Activated naive CD8-positive, alpha-beta T cell treated with anti-CD3 and anti-CD28 coated beads, Interleukin-2, amount 50 U/mL, for 16 hours (primary cell): ENCODE measurements at places on chromosomes 3 and 15.

DNA sequence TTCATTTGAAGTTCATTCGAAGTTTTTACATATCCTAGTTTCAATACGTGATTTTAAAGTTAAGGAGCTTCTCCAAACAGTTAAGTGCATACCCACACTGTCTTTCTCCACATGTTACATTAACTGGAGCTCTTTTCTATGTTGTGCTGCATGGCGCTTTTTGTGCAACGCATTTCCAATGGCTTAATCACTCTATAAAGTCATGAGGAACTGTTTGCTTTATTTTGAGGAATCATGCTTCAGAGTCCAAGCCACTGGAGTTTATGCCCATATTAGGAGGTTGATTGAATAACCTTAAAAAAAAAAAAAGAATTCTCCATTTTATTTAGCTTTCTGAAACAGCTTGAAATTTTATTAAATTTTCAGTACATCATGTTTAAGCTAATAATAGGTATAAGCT, 109.4 kb upstream of the MBNL1 start:
- DNase-seq: no peak

DNA sequence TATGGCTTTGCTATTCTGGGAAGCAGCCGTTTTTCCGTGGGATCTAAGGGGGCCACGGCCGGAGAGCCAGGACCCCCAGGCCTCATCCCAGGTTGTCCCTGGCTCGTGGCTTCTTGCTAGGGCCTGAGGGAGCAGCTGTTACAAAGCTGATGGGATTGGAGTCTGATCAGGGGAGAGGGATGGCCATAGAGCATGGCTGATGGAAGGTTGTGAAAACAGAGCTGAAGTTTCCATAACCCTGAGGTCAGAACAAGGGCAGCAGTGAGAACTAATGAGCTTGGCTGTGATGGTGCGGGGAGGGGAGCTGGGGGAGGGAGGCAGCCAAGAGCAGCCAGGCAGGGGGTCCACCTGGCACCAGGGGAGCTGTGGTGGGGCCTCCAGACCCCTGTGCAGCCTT, 63.0 kb downstream of the LINGO1 start:
- DNase-seq: no peak

GRCh38 chr3:195106418-195106906, 164.5 kb downstream of the XXYLT1 start:
- peak; percentile 33 for DNase-seq

DNA sequence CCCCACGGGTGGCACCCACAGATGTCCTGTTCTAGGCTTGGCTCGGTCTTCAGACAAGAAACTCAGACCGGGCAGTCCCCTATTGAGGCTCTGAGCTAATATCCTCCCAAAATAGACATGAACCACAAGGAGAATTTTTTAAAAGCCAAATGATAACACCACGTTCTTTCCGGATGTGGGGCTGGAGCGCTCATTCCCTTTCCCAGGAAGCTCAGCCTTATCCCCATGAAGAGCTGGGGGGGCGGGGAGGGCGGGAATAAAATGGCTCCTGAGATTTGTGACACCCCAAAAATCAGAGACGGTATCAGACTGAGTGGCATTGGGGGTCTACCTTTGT, 1.1 kb downstream of the SLC6A1 start:
- DNase-seq: no peak

DNA sequence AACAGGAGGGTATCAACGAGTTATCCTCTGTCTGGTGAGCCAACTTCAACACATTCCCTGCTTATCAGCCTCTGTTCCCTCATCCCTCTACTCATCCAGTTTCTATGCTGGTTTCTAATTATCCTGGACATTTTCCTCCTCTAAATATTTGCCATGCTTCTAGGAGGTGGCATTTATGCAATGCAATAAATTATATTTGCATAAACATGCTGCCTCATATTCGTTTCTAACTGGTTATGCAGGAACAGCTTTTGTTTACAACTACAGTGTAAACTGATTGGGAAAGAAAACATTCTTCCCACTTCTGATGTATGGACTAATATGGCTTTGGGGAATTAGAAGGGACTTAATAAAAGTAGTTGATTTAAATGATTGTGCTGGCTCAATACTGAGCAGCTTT, 122.3 kb downstream of the TFG start:
- DNase-seq: no peak

GRCh38 chr3:42184651-42185443, 81.1 kb downstream of the CCK start:
- DNase-seq: no peak

DNA sequence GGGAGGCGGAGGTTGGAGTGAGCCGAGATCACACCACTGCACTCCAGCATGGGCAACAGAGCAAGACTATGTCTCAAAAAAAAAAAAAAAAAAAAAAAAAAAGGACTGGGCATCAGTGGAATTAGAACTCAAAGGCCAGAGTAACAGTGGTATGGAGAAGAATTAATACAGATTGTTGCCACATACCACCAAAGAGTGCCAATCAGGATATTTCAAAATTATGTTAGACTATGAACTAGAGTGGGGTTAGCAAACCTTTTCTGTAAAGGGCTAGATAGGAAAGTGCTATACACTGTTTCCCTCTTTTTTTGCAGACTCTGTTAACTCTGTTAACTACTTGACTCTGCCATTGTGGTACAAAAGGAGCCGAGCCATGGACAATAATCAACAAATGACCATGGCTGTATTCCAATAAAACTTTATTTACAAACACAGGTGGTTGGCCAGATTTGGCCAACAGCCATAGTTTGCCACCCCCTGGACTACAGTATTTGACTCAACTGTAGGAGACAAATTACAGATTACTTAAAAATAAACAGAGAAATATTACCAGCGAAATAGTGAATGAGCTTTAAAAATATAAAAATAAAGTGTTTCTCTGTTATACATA, 28.6 kb downstream of the DPH3 start:
- DNase-seq: no peak

DNA sequence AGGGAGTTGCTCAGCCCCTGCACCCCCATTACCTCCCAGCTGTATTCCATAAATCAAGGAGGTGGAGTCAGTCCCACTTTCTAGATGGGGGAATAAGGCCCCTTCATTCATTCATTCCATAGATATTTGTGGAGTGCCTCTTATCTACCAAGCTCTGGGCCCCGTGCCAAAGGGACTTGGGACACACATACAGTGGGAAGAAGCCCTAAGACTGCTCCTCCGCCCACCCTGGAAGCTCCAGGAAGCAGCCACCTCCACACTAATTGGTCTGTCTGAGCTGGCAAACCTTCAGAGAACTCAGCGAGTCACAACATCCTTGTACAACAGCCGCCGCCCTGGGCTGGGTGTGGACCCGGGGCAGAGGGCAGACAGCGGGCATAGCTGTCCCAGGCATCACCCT, 6.4 kb downstream of the STRA6 start:
- DNase-seq: no peak

DNA sequence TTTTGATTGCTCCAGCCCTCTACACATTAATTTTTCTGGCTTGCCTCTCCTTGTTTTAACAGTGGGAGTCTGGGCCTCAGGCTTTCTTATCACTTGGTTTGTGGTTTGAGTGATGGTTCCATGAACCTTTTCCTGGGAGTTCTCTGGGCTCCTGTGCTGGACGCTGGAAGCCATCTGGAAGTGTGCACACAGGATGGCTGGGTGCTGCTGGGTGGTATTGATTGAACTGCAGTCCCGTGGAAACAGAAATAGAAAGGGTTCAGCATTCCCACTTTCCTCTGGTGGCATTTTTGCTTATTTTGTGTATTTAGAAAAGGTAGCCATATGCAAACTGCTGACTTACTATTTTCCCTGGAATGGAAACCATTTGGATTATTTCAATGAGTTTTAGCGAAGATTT, 25.6 kb downstream of the MITF start:
- no peak for DNase-seq

DNA sequence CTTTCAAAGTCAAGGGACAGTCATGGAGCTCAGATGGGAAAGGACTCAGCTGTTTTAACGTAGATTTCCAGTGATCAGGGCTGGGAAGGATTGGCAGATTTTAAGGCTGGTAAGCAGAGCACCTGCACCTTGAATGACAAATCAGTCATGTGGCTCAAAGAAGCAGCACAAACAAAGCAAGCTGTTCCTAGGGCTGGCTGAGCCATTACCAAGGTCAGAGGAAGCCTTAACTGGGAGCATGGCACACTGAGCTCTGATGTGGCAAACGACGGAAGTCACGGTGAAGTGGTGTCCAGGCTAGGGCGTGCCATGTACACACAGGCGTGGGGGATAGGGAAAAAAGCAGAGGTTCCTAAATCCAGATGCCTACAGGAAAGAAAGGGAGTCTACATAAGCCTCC, 84.6 kb upstream of the PFN2 start:
- DNase-seq: no peak

- DNase-seq: no peak
Measured at GRCh38 chr15:33008284-33008995, 186.1 kb downstream of the FMN1 start.

DNA sequence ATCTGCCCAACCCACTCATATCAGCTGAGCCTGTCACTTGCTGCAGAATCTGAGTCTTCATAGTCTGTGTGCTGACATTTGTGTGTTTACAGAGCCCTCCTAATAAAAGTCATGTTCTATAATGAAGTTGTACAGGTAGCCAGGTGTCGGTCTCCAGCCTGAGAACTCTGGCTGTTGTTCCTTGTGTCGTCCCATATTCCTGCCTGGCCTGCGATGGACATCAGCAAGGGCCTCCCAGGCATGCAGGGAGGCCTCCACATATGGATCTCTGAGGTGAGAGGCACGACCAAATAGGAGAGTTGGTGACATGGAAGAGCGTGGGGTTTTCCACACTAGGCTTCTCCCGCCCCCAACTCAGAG, 2.9 kb downstream of the VILL start:
- DNase-seq: no peak

DNA sequence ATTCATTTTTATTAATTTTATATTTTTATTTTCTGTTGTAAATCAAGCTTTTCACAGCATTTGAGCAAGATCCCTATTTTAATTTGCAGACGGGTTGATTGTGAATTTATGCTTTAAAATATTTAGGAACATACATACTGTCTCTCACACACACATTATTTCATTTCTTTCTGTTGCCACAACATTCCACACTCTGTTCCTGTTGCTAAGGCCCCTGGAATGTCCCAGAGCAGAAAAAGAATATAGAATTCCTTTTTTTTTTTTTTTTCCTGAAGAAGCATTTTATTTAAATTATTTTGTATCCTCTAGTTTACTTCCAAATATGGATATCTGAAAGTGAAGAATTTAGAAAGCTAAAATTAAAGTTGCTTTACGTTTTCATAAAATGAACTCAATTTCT, 36.8 kb upstream of the SCAANT1 start:
- no peak for DNase-seq

DNA sequence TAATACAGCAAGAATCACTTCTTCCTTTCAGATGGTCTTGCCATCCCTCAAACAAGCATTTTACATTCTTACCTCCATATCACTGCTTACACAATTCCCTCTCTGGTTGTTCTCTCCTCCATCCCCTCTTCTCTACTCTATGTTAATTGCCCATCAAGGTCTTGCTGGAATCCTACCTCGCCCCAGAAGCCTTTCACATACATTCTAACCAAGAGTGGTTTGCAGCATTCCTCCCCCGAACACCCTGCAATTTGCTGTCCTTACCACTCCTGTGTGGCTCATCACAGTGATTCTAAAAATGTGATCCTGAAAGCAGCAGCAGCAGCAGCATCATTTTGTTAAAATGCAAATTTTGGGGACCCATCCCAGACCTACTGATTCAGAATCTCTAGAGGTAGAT, 30.6 kb downstream of the TNIK start:
- DNase-seq: no peak

- DNase-seq: no peak
Measured at GRCh38 chr15:33048255-33048654, 146.3 kb downstream of the FMN1 start.

- DNase-seq: no peak
Measured at GRCh38 chr15:49712846-49713450, 92.1 kb downstream of the DTWD1 start.

DNA sequence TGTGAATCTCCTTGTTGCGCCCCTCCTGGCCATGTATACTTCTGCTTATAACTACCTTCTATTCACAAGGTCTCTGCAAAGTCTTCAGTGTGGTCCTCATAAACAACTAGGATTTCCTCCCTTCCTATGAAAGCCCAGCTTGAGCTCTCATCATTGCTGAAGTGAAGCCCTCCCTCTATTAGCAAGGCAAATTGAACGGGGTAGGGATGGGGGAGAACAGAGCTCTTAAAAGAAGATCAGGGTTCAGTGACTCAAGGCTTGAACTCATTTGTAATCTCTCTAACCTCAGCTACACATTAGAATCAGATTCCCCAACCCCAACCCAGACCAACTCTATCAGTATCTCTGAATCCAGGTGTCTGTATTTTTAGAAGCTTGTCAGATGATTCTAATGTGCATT, 88.3 kb upstream of the ST8SIA2 start:
- no peak for DNase-seq

DNA sequence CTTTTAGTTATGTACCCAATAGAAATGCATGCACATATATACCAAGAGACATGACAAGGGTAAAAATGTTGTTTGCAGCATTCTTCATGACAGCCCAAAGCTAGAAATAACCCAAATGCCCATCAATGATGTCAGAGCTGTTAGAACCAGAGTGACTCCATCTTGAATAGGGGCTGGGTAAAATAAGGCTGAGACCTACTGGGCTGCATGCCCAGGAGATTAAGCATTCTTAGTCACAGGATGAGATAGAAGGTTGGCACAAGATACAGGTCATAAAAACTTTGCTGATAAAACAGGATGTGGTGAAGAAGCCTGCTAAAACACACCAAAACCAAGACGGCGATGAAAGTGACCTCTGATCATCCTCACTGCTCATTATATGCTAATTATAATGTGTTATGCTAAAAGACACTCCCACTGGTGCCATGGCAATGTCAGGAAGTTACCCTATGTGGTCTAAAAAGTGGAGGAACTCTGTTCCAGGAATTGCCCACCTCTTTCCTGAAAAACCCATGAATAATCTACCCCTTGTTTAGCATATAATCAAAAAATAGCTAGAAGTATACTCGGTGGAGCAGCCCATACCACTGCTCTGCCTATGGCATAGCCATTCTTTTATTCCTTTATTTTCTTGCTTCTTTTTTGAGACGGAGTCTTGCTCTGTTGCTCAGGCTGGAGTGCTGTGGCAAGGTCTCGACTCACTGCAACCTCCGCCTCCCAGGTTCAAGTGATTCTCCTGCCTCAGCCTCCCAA, 32.9 kb downstream of the ZBTB11 start:
- DNase-seq: peak; percentile 0

DNA sequence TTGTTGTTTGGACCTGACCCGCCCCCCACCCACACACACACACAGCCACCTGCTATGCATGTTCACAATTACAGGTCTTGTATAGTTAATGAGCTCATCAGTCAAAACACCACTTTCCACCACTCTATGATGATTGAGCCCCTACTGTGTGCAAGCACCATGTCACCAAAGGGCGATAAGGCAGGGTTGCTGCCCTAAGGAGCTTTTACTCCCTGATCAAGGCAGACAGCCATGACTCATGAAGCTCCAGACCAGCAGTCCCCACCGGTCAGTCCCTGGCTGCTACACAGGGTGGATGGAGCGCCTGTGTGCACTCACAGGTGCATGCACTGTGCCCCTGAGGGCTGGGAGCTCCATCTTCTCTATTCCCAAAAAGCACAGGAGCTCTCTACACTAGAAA, 270.6 kb downstream of the CLSTN2 start:
- DNase-seq: no peak

GRCh38 chr3:191087391-191087790, 111.7 kb upstream of the OSTN start:
- no peak for DNase-seq
